Hematopoietic multipotent progenitor cell treated with erythropoietin and hydrocortisone succinate and interleukin-3 and kit ligand, for 6 days (in vitro differentiated cells): ENCODE measurements at places on chromosomes 2 and 18.

GRCh38 chr2:18356676-18357075 lies 203.8 kb downstream of the RDH14 start:
- DNase-seq: no peak

DNA sequence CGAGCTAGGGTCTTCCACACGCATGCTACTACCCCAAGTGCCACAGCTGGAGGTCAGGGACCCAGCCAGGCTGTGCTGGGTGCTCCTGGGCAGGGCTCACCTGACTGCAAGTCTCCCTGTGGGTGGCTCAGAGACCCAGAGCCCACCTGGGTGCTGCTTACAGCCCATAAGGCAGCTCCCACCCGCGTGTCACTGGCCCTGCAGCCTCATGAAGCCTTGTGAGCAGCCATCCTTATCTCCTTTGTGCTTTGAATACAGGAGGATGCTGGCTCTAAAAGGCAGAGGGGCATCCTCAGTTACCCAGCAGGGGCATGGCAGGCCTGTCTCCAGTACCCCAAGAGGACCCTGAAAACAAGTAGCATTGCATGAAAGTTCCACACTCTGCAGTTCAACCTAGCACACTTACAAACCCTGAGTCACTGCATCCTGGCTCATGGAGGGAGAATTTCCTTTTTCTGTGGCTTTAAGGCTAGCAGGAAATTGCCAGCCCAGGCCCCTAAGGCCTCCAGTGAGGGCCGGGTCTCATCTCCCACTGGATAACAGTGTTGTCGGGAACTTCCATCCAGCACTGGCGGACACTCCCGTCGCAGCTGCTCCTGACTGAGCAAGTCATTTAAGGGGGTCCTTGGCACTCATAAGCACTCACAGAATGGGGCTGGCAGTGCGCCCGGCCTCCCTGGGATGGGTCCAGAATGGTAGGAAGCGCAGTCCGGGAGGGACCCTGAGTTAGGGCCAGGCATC lies 137.1 kb downstream of the RPIA start:
- no peak for DNase-seq

DNA sequence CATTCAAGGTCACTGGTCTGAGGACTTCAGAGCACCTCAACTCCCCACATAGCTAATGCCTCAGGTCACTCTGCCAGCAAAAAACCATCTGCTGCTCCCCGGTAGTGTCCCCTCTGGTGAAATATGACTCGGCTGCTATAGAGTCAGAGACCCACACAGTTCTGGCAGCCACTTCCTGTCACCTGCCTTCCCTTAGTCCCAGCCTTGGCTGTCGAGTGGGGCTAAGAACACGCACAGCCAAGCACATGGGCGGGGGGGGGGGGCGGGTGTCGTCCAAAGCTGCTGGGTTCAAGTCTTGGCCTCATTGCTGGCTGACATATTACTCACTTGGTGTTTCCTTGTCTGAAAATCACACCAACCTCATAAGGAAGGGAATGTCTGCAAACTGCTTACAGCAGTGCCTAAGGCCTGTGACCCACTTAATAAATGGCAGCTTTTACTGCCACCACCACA lies 37.5 kb downstream of the POLR1A start:
- peak; percentile 11 for DNase-seq

DNA sequence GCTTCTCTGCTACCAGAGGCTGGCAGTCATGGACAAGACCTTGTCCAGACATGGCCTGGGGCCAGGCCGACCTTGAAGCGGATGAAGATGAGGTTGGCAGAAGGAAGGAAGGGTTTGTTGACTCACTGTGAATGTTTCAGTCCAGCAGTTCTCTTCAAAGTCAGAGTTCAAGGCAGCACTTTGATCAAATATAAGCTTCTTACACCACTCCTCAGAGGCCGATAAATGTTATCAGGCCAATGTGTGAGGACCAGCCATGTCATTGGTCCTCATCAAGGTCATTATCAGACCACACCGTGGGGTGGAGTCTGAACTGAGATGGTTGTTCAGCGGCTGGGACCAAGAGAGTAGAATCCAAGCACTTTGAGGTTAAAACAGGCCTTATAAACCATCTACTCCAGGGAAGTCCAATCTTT lies 35.5 kb downstream of the QPCT start:
- DNase-seq: no peak

DNA sequence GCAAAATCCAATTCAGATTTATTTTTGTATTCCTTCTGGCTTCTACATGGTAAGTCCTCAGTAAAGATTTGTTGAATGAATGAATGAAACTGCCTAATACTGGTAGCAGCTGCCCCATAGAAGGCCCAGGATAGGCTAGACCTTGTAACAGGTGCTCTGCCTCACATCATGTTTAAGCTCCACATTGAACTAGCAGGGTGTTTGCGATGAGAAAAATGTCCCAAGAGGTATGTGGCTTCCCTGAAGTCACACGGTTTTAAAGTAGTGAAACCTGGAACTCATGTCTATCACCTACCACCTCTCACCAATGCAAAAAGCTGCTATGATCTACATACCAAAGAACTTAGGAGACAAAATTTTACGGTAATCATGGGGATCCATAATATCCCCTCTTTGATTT lies 765 bp upstream of the LHCGR start:
- DNase-seq: no peak

- DNase-seq: peak; percentile 62
These were observed 93.0 kb downstream of the STPG4 start for GRCh38 chr2:47061944-47062678.

DNA sequence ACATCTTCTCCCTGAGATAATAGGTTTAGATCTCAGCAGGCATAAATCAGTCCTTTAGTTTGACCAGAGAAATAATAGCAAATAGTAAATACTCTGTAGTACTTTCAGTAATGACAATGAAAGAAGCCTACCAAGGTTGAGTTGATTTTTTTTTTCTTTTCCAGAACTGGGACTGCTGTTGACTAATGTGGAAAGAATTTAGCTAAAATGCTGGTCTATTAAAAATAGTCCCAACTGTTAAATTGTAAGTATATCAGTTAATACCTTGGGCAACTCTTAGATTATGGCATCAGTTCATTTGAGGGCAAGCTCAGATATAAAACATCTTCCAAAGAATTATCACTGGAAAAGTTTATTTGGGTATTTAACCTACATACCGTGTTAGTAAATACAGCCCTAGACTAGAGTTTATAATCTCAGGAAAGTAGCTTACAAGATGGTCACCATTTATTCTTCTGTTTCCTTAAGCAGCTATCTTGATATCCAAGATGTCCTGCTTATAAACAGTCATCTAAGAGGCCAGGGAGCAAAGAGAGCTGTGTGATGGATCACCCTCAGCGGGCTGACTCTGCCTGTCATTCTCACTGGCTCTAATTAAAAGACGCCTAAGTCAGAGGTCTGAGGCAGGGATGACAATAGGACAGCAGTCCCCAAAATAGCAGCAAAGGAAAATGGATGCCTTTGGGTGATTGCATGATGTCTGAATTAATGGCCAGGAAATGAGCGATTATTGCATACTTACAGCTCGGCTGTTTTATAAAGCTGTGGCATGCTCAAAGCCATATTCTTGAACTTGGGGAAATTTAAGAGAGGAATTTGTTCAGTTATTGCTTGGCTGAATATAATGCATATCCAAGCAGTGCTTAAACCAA lies 121.3 kb downstream of the MTX2 start:
- no peak for DNase-seq

GRCh38 chr2:142724186-142724585 lies 153.3 kb upstream of the KYNU start:
- DNase-seq: no peak
